ENCODE measurements at places on chromosomes 5 and 9.

DNA sequence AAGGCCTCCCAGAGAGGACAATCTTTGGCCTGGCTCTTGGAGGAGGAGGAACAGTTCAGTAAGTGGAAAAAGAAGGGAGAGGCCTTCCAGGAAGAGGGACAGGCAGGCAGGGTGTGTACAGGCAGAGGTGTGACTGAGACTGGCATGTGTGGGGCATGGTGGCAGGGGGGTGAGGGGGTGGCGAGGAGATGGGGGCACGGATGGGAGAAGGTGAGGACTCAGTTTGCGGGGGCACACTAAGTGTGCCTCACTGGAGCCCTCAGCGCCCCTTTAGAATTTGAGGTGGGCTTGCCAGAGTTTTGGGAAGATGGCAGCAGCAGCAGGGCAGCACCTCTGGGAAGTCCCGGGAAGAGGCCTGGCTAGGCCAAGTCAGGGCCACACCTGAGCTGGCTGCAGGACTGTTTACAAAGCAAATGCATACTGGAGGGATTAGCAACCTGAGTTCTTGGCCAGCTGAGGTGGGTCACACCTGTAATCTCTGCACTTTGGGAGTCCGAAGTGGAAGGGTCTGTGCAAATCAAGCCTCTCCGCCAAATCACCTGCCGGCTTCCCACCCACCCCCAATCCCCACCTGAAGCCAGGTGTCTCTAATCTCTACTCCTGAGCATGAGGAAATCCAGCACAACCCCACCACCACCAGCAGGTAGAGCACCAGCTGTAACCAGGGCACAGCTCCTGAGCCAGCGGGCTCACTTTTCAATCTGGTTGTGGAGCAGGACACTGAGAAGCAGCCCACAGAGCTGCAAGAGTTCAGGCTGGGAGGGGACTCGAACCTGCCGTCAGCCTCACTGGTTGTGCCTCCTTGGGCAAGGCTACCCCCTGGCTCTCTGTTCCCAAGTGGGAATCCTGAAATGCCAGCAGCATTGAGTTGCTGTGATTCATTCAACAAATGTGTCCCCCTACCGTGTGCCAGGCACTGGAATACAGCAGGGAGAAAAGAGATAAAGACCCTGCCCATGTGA is 10.2 kb upstream of the GABRP start:
- DNase-seq: no peak

DNA sequence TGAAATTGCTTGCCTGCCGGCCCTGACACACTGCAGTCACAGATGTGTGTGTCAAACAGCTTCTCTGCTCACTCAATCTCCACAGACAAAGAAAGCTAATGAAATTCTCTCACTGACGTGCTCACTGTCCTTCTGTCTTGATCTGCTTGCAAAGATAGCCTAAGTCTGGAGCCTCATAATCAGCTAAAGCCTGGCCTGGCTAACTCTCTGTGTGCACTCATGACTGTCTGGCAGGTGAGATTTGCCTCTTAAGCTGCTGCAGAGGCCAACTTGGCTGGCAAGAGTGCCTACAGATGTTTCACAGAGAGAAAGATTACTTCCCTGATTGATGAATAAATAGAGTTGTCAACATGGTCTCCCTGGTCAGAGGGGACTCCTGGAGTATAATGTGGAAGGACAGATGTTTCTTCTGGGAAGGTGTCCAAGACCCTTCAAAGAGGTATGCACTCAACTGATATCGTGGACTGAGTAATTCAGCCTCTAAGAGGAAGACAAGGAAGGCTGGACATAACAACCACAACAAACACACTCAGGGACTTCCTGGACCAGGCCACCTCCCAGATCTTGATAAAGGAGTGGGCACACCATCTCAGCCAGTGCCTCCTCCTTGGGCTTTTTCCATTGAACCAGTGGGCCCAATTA is 362.0 kb downstream of the SPOCK1 start:
- no peak for DNase-seq

- no peak for DNase-seq
Measured at GRCh38 chr5:137218896-137219295, 280.2 kb downstream of the SPOCK1 start.

- DNase-seq: no peak
Measured at GRCh38 chr5:37742111-37742510, 97.7 kb downstream of the GDNF start.

GRCh38 chr5:169923988-169924387 is 56.3 kb downstream of the INSYN2B start:
- DNase-seq: peak; percentile 9

GRCh38 chr9:20316372-20316771 is 305.9 kb downstream of the MLLT3 start:
- DNase-seq: no peak

- DNase-seq: no peak
Measured at GRCh38 chr5:117888688-117889087, 1099.7 kb downstream of the DTWD2 start.

DNA sequence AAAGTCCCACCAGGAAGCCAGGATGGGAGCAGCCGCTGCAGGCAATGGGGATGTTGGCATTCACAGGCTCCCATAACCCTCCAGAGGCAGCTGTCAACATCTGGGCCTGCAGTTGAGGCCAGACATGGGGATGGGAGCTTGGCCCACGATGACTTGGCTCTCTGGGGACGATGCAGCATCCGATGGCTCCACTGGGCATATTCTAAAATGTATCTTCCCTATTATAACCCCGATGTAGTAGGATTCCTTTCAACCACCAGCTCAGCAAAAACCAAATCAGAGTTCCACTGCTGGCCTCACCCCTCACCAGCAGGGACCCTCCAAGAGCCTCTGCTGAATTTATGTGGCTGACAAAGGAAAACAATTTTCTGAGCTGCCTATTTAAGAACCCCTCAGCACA is 7.1 kb downstream of the SPRY4 start:
- DNase-seq: no peak

DNA sequence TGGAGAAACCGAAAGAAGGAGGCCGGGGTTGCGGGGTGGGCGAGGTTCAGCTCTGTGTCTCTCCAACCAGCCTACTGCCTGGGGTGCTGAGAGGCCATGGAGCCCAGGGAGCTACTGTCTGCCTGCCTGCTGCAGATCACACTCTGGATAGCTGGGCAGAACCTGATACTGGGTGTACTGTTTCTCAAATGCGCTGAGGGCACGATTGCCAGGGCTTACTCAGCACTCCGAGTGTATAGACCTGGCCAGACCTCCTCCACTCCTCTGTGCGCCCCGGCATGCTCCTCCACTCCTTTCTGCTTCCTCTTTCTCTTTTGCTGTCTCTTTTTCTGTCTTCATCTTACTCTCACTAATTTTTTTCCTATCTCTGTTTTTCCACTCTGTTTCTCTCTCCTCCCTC is 215.1 kb downstream of the PAPPA start:
- no peak for DNase-seq

GRCh38 chr9:108551030-108551841 is 304.6 kb downstream of the ACTL7B start:
- no peak for DNase-seq

DNA sequence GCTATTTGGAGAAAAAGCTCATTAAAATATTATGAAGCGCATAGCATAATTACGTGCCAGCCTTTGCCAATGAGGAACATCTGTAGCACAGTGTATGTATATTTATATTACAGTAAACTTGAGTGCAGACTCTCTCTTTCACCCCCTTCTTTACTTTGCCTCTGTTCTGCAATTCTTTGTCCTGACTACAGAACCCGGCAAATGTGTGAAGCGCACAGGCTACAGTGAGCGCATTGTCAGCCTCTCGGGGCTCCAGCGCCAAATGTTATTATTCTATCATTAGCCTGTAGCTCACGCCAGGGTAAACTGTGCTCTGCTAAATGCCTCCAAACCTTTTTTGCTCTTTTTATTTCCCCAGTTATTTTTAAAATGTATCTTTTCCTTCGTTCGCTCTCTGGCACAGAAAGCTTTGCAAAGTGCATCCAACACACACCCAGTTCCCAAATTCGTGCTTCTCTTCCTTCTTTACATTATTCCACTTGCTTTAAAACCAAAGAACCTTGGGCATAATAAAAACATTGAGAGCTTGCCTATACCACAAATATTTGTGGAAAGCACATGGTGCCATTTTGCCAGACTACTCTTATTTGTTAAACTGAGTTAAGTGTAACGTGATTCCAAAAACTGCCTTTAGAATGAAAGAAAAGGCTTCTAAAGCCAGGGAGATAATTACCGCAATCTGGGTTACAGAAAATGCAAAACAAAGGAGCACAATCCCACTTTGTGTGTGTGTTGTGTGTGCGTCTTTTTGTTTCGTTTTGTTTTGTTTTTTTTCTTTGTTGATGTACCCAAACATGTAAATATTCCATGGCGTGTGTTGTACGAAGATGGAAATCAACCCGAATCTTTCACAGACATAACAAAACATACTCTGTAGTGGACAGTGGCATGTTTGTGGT is 164.1 kb upstream of the MPDZ start:
- no peak for DNase-seq

DNA sequence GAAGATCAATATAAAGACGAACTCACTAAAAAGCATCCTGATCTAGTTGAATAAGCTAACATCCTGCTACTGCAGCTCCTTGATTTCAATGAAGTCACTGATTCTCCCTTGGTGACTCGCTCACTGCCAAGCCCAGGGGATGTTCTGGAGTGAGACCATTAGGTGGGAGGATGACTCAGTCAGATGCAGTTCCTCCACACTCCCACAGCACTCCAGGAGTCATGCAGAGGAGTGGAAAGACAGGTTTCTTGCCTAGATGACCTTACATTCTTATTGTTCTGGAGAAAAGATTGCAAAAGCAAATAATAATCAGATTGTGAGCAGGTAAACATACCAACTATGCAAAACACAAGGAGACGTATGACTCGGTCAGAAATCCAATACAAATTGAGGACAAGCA is 15.3 kb downstream of the GCNT4 start:
- DNase-seq: peak; percentile 62

DNA sequence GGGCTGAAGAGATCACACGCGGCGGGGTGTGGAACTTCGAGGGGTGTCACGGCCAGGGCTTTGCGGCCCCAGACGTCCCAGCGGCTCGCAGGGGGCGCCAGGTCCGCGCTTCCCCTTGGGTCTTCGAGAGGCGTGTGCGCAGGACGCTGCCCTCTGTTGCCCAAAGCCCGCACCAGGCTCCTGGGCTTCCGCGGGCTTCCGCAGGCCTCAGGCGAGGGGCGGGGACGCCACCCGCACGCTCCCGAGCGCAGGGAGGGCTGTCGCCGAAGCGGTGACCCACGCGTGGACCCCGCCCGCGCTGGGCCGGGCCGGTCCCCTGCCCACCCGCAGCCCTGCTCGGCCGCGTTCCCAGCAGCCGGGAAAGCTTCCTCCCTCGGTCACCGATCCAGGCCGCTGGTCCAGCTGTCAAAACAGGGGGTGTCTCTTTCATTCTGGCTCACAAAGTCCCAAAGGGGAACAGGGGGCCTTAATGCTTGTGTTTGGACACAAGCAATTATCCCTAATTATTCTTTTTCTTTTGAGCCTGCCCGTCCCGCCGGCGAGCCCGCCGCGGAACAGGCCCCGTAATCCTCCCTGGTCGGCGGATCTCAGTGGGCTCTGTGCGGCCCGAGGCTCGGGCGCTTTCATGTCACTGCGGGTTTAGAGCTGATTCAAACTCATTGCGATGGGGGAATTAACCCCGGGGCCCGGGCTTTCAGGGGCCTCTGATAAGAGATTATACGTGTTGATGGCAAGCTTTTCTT is 60.6 kb downstream of the TMEM174 start:
- DNase-seq: peak; percentile 34

DNA sequence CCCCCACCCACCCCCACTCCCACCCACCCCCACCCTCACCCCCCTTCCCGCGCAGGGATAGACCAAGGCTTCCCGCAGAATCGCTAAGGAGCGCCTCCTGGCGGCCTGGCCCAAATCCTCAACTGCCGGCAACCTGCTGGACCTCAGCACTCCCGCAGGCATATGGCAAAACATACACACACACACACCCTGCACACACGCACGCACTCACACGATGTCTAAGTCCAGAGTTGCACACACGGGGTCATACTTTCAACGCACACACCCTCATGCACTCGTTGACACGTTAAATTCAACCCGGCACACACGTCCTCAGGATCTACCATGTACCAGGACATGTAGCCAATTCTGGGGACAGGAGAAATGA is 1.7 kb downstream of the CPLX2 start:
- DNase-seq: peak; percentile 38

GRCh38 chr9:135884328-135885035 is 22.9 kb downstream of the CAMSAP1 start:
- no peak for DNase-seq

- DNase-seq: peak; percentile 46
Measured at GRCh38 chr9:105157171-105157583, 87.3 kb upstream of the SLC44A1 start.

DNA sequence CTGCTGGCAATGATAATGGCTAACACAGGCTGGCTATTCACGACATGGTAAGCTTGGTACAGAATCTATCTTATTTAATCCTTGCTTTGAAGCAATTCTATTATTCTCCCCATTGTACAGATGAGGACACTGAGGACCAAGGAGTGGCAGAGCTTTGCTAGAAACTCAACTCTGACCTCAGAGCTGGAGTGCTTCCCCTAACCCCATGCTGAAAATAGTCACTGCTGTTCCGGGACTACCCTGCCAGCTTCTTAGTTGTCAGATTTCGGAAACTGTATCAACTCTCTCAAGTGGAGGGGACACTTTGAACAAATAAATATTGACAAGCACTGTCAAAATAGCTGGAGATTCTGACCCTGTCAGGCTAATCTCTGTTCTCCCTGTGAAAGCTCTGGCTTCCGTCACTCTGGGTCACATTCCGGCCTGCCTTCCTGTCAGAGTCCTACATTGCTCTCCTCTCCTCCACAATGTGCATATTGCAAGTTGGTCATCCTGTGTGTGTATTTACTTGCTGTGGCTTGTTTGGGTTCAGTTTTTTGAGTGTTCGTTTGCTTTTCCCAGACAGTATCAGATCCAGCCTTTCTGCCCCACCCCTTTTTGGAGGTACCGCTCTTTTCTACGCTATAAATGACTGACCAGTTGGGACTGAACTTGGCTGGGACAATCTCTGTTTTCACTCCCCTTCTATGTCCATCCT is 134.3 kb upstream of the MAP1B start:
- no peak for DNase-seq

GRCh38 chr9:127714951-127715469 is 453 bp downstream of the PTRH1 start:
- DNase-seq: peak; percentile 25

- no peak for DNase-seq
Measured at GRCh38 chr5:95995962-95996489, 34.4 kb upstream of the ELL2 start.

GRCh38 chr5:59767211-59767605 is 126.3 kb downstream of the PDE4D start:
- DNase-seq: no peak

GRCh38 chr5:82277613-82277986 is 554 bp downstream of the RPS23 start:
- DNase-seq: no peak

DNA sequence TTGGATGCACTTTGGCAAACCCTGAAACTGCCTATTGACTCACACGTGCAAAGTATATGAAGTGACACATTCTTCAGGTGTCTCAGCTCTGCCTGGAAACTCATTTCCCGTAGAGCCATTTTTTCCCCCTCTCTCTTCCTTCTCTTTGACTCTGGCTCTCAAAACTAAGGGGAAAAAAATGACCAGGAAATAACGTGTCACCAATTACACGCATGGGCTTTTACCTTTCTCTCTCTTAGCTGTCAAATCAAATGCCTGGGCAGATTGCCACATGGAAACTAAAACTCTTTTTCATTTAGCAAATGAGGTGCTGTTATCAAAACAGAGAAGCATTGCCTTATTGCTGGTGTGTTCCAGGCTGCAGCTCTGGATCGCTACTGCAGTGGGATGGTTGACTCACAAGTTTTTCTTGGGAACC is 18.3 kb upstream of the IFNK start:
- peak; percentile 65 for DNase-seq

GRCh38 chr9:95458666-95459065 is 58.1 kb downstream of the PTCH1 start:
- no peak for DNase-seq

Measured in activated naive CD4-positive, alpha-beta T cell treated with anti-CD3 and anti-CD28 coated beads for 36 hours (primary cell).